ENCODE measurements at places on chromosomes 2 and 18. TPM values are rescaled to one million over a fixed set of nuclear protein-coding genes. Genes with fewer than 3 reads are reported as not detected.

The FAM237A gene
- not detected for polyA plus RNA-seq

The GRB14 gene
- polyA plus RNA-seq = 0.91 TPM

The ALKAL2 gene
- 4.1 TPM for polyA plus RNA-seq

The KATNAL2 gene
- polyA plus RNA-seq = not detected

- no peak for DNase-seq
- H3K36me3 ChIP-seq = no peaks in the 10 kb centered on the region
- no peak overlapping the region for H3K4me3 ChIP-seq
- no peaks in the 10 kb centered on the region for H3K4me1 ChIP-seq
- H3K27me3 ChIP-seq = no peaks in the 10 kb centered on the region
- no peak overlapping the region for H3K27ac ChIP-seq
Observed at GRCh38 chr2:163505281-163505680, 230.5 kb downstream of the FIGN start.

The ACVR1C gene
- polyA plus RNA-seq = not detected

DNA sequence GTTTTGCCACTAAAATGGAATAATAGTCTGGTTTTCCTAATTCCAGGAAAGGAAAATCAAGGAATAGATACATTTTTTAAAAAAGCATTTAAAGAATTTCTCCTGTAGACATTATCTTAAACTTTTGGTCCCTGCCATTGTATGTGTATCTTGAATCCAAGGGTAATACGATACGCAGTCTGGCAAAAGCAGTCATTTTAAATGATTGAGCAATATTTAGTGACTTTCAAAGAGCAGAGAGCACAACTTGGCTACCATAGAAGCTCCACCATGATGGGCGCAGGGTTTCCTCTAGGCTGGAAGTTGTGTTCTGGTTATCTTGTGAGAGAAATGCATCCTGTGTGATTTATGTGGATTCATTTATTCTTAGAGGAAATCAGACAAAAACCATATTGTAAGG is 92.9 kb downstream of the NEDD4L start:
- H3K4me3 ChIP-seq = no peak overlapping the region
- H3K27me3 ChIP-seq = peaks cover 9% of the 10 kb centered on the region
- peaks cover 11% of the 10 kb centered on the region for H3K4me1 ChIP-seq
- H3K36me3 ChIP-seq = no peaks in the 10 kb centered on the region

DNA sequence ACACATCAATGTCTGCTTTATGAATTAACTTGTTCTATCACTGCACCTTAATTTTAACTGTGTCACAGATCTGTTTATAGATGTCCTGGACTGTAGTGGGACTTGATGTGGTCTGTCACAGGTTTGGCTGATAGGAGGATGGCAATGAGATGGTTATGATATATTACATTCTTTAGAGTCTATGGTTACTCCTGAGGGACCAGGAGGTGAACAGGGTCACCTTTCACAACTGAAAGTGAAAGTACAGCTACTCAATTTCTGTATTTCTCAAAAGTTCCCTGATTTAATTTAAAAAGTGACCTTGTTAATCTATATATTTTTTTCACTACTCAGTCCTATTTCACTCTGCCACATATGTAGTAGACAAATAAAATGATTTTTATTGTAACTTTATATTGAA is 1284.1 kb upstream of the GYPC start:
- H3K4me1 ChIP-seq = no peaks in the 10 kb centered on the region
- H3K4me3 ChIP-seq = no peak overlapping the region
- peaks cover 7% of the 10 kb centered on the region for H3K27me3 ChIP-seq
- H3K27ac ChIP-seq = no peak overlapping the region

DNA sequence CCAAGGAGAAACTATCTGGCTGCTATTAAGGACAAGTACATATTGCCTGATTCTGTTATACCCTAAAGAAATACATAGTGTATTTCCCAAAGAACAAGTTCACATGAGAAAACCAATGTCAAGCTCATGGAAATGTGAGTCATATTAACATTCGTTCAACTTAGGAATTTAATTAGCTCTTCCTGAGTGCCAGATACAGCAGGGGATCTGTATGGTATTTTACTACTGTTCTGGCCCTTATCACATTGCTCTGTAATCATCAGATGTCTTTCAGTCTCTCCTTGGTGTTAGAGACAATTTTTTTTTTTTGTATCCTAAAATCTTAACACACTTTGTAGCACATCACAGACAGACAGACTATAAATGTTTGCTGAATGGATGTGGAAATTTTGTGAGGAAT is 395.0 kb upstream of the CRIM1 start:
- DNase-seq = no peak
- H3K27ac ChIP-seq = no peak overlapping the region
- H3K36me3 ChIP-seq = no peaks in the 10 kb centered on the region

The RGPD6 gene
- not detected for polyA plus RNA-seq

GRCh38 chr18:62144338-62144737 is 42.5 kb downstream of the PIGN start:
- no peak for DNase-seq
- H3K27me3 ChIP-seq = no peaks in the 10 kb centered on the region
- H3K36me3 ChIP-seq = peaks cover 9% of the 10 kb centered on the region

DNA sequence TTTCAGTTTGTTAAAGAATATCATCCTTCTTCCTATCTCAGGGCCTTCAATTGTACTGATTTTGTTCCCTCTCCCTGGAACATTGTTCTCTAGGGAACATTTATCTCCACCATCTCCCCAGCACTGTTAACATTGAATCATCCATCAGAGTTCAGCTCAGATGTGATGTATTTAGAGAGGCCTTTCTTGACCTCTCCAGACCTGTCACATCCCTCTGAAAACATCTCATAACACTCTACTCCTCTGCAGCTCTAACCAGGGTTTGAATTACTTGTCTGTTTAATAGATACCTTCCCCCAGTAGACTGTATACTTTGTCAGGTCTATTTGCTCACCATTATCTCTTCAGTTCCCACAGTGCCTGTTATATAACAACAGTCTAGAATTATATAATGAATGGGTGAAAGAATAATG is 98.6 kb downstream of the GALNT1 start:
- no peaks in the 10 kb centered on the region for H3K27me3 ChIP-seq
- no peak overlapping the region for H3K27ac ChIP-seq
- no peak for DNase-seq
- no peak overlapping the region for H3K4me3 ChIP-seq

DNA sequence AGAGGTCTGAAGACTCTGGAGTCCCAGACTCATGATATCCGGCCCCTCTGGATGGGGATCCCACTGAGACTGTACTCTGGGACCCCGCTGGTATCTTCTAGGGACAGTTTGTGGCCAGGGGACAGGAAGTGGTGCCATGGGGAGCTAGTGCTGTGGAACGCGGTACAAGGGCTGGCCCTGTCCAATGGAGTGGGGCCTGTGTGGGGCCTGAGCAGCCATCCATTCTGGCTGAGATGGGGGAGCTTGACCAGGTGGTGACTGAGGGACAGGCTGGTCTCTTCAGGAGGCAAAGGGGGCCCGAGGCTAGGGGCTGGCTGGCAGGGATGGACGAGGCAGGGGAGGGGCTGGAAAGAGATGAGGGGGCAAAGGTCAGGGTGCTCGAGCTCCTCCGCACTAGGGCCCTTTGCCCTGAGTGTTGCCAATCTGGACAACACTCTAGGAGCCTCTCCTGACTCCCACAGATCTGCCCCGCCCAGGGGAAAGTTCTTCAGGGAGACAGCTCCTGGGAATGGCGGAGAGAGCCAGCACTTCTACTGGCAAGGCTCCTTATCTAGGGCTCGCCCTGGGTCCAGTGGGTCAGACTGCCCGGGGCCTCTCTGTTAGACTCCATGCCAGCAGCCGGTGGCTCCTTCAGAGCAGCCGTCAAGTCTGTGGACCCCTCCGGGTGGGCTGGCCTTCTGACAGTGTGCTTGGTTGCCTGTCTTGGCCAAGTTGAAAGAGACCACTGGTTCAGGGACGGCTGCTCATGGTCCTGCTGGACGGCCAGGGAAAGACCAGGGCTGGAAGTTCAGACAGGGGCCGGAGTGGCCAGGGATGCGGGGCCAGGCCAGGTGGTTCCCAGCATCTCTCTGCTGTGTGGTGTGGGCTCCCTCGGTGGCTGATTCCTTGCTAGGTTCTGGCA is 12.3 kb downstream of the MALL start:
- H3K4me1 ChIP-seq = no peaks in the 10 kb centered on the region
- no peaks in the 10 kb centered on the region for H3K36me3 ChIP-seq
- DNase-seq = no peak
- H3K4me3 ChIP-seq = no peak overlapping the region
- H3K27ac ChIP-seq = no peak overlapping the region
- peaks cover 4% of the 10 kb centered on the region for H3K27me3 ChIP-seq

The WNT10A gene
- not detected for polyA plus RNA-seq

DNA sequence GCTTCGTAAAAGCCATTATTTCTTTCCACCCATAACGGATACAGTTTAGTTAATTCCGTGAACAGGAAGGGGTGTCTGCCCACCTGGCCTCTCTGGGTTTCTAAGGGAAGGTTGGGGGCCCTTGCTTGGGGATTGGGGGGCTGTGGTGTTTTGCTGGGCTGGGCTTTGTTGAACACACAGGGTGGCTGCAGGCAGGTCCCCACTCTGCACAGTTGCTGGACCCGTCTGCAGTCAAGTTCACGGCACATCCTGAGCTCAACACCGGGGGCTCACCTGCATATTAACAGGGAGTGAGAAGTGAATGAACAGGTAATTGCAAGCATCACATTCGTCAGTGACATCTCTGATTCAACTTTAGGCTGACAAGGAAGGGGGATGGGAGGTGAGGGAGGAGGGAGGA is 109.0 kb downstream of the ZNF516 start:
- H3K27me3 ChIP-seq = no peaks in the 10 kb centered on the region
- peaks cover 72% of the 10 kb centered on the region for H3K4me1 ChIP-seq
- no peak for DNase-seq
- peak overlapping the region; percentile 71 for H3K4me3 ChIP-seq

DNA sequence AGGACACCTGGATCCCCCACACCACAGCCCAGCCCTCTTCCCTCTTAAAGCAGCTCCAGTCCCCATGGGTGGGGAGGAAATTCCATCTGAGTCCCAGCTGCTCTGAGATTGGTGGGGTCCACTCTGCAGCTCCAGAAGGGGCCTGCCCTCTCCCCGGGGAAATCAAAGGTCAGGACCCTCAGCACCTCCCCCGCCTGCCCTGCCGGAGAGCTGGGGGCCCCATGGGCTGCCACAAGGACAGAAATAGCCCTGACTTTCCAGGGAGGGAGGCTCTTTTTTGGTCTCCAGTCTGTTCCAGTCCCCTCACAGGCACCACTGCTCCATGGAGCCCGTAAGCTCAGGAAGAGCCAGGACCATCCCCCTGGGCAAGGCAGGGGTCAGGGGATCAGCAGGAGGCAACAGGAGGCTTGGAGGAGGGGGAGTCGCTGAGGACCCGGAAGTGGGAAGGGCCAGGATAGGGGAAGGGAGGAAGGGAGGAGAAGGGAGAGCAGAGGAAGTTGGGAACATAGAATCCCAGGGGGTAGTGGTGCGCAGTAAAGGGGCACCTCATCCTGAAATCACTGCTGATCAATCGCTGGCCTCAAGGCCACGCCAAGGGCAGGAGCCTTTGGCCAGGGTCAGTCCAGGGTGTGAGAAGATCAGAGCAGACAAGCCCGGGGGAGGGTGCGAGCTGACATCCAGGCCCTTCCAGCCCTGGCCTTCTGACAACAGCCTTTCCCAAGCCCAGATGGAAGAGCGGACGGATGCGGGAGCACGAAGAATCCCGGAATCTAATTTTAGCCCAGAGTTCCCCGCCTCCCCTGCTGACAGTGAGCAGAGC is 7.6 kb downstream of the ADRA2B start:
- H3K27me3 ChIP-seq = no peaks in the 10 kb centered on the region
- H3K4me1 ChIP-seq = no peaks in the 10 kb centered on the region
- H3K4me3 ChIP-seq = no peak overlapping the region

DNA sequence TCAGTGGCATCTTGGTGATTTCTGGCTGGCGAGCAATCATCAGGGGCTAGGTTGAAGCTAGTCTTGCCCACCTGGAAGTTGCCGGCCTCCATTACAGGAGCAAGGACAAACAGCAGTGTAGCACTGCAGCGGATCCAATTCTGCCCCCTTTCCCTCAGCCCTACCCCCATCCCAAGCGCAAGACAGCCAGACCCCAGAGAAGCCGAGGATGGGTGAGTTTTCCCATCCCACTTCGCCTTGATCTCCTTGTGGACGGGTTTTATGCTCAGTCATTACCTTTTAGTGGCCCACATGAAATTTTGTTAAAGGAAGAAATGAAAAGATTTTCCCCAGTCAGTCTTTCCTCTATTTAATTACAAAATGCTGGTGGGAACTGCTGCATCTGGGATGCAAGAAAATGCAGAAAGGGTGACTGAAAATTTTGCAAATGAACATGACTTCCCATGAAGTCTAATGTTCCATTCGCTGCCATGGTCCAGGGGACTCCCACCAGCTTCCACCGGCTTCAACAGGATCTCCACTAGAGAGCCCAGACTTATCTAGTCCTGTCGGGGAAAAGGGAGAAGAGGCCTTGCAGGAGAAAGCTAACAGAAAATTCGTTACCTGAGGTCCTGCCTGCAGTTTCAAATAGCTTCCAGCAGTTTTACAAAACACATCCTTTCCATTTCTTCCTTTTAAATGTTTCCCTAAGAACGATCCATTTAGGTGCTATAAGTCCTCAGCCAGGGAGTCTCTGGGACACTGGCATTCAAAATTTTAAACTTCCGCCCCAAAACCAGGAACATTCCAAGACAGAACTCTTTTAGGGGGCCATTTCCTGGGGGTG is 1.9 kb upstream of the HOXD9 start:
- H3K27me3 ChIP-seq = peaks cover 62% of the 10 kb centered on the region
- no peak overlapping the region for H3K27ac ChIP-seq
- peaks cover 11% of the 10 kb centered on the region for H3K4me1 ChIP-seq
- DNase-seq = no peak

DNA sequence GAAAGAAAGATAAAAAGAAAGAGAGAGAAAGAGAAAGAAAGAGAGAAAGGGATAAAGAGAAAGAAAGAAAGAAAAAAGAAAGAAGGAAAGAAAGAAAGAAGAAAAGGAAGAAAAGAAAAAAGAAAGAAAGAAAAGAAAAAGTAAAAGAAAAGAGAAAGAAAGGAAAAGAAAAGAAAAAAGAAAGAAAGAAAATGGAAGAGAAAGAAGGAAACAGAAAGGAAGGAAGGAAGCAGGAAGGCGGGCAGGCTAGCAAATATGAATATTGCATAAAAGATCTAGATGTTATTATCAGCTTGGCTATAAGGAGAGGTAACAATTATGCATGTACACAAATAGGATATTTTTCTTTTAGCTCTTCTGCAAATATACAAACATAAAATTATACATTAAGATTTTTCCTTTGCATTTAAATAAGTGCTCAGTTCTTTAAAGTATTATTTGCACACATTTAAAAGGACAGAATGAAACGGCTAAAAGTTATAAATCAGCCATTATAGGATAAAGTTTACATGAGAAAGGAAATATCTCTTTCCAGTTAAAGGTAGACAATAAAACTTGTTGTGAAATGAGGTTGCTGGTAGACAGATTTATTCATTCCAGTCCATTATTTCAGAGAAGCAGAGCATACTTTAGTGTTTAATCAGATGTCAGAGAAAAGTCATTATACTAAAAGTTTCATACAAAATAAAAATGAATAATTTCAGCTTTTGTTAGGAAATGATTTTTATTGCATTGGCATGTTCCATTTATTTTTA is 511.4 kb downstream of the KCNJ3 start:
- H3K27me3 ChIP-seq = no peaks in the 10 kb centered on the region
- no peak overlapping the region for H3K27ac ChIP-seq
- H3K4me3 ChIP-seq = no peak overlapping the region
- DNase-seq = no peak

The YES1 gene
- 11.6 TPM for polyA plus RNA-seq

The IAH1 gene
- 88.5 TPM for polyA plus RNA-seq

The ERICH2 gene
- not detected for polyA plus RNA-seq
